ENCODE measurements at places on chromosomes 1 and 21.
A peak's percentile ranks its signal among the peaks of the same experiment; 100 is the strongest.

GRCh38 chr1:33326785-33327184 is 5.9 kb upstream of the A3GALT2 start:
- no peak for DNase-seq

- DNase-seq, result no peak
Observed at GRCh38 chr21:45078877-45079281, 4.5 kb downstream of the ADARB1 start.

DNA sequence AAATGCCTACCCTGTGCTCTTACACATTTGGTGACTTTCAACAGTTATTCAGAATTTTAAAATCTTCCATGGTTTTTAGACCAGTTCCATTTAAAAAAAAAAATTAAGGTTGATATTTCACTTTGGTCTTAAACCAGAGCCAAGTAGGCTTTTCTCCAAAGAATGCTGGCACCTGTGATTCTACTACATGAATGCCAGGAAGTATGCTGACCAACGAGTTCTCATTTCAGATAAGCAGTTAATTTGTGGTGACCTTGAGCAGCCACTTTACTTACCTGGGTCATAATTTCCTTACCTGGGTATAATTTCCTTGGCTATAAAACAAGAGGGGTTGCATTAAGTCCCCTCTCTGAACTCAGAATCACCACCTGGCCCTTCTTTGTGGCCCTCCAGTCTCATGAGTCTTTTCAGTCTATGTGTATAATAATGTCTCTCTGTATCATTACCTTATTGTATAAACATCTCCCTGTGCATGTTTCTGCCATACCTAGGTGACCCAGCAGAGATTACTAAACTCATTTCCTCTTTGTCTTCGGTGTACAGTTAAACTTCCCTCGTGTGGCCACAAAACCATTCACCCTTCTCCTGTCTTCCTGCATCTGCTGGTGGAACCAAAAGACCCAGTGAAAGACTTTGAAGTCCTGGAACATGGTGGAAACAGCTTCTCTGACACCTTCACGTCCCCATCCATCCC is 139.1 kb upstream of the DPT start:
- DNase-seq, result no peak

DNA sequence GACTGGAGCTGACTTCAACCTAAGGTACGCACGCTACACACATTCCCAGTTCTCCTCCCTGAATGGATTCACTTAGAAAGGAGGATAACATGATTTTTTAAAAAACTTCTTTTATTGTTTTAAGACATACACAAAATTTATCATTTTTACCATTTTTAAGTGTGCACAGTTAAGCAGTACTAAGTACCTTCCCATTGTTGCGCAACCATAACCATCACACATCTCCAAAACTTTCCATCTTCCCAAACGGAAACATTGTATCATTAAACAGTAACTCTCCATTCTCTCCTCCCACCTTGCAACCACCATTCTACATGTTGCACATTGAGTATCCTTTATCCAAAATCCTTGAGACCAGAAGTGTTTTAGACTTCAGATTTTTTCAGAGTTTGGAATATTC is 36.2 kb upstream of the SEC16B start:
- no peak for DNase-seq

DNA sequence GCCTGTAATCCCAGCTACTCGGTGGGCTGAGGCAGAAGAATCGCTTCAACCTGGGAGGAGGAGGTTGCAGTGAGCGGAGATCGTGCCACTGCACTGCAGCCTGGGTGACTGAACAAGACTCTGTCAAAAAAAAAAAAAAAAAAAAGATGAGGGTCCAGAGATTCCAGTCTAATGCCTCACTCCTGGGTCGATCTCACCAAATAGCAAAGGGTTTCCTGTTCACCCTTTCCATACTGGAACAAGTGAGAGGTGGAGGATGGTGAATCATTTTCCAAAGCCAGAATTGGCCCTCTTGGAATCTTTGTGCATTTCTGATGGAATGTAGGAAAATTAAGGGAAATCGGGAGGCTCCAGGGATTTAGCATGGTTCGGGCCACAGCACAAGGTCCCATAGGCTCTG is 58.1 kb upstream of the ZNF648 start:
- no peak for DNase-seq

- peak; percentile 52 for DNase-seq
Observed at GRCh38 chr21:43938751-43939442, 73.2 kb upstream of the TRAPPC10 start.

- DNase-seq, result no peak
Observed at GRCh38 chr1:25566730-25567341, 23.4 kb downstream of the LDLRAP1 start.

- no peak for DNase-seq
Observed at GRCh38 chr1:246482805-246483568, 24.1 kb downstream of the SMYD3 start.

GRCh38 chr1:15215116-15215515 is 31.9 kb upstream of the FHAD1 start:
- no peak for DNase-seq

Data from Panc1 (cell line).